Calu3 (cell line): ENCODE measurements at places on chromosomes 5 and 9. TPM values are rescaled to one million over a fixed set of nuclear protein-coding genes. Genes with fewer than 3 reads are reported as not detected.

Gene LURAP1L
- total RNA-seq, result 48.7 and 52.7 TPM in 2 replicates

DNA sequence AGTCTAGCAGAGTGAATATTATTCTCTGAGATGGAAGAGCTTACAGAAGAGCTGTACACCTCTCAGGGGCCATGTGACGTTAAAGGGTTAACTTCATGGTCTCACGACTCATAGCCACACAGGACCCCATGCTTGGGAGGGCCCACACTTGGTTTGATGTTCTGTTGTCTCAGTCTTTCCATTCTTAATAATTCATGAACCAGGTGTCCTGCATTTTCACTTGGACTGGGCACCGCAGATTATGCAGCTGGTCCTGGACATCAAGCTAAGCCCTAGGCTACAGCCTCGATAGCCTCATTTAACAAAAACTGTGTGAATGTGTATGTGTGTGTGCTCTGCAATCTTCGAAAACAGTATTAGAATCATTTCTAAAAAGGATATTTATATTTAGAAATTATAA, 323.5 kb downstream of the PLK2 start:
- no peaks in the 10 kb centered on the region for H3K4me1 ChIP-seq
- H3K27ac ChIP-seq, result no peak overlapping the region
- no peak overlapping the region for H3K4me3 ChIP-seq
- H3K27me3 ChIP-seq, result no peaks in the 10 kb centered on the region
- no peaks in the 10 kb centered on the region for H3K36me3 ChIP-seq
- DNase-seq, result no peak

Gene TMC1
- not detected in 2 replicates for total RNA-seq

Gene PCDH12
- not detected in 2 replicates for total RNA-seq

- H3K27ac ChIP-seq, result no peak overlapping the region
- H3K36me3 ChIP-seq, result peaks cover 18% of the 10 kb centered on the region
Observed at GRCh38 chr5:141838326-141839014, 39.7 kb downstream of the PCDH1 start.
